GM23248 (cell line): ENCODE measurements at places on chromosomes 3 and 15. TPM values are rescaled to one million over a fixed set of nuclear protein-coding genes. Genes with fewer than 3 reads are reported as not detected.

The TGM4 gene
- not detected in 2 replicates for total RNA-seq

GRCh38 chr15:49877873-49878521 is 241.0 kb downstream of the ATP8B4 start:
- DNase-seq: peak; percentile 81

The GUCA1C gene
- not detected in 2 replicates for total RNA-seq

The TRIM42 gene
- not detected in 2 replicates for total RNA-seq

DNA sequence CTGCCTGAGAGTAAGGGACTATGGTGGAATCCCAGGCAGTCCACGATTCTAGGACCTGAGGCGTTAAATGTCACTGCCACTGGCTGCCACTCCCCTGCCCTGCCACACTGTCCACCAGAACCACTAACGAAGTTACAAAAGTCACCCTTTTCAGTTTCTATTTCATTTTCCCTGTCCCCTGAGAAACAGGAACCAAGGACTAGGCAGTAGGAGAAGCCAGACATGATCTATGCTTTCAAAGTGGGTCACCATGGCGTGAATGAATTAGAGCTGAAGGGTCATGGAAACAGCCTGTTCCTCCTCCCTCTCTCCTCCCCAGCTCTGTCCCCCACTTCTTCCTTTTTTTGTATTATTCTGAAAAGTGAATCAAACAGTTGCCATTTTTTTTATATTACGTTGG is 9.1 kb upstream of the ADPRH start:
- DNase-seq: no peak

GRCh38 chr15:101491734-101492640 is 2.5 kb upstream of the PCSK6 start:
- DNase-seq: no peak

The RASL12 gene
- not detected in 2 replicates for total RNA-seq

GRCh38 chr15:78372880-78373279 is 32.7 kb downstream of the CRABP1 start:
- DNase-seq: no peak

The RGMA gene
- 0.76 and 2.0 TPM in 2 replicates for total RNA-seq

GRCh38 chr3:12507591-12508281 is 23.5 kb downstream of the TSEN2 start:
- DNase-seq: peak; percentile 73

The ARNT2 gene
- total RNA-seq: 23.5 and 31.5 TPM in 2 replicates

The SV2B gene
- total RNA-seq: not detected in 2 replicates
